ENCODE measurements at places on chromosomes 7 and 10.

GRCh38 chr10:71241830-71242621, 29.7 kb downstream of the UNC5B start:
- DNase-seq: peak; percentile 85

- DNase-seq: no peak
These were observed 68.7 kb downstream of the AFAP1L2 start for GRCh38 chr10:114335614-114336013.

- no peak for DNase-seq
These were observed 392.1 kb upstream of the MGMT start for GRCh38 chr10:129074939-129075338.

GRCh38 chr7:77757589-77757988, 40.6 kb downstream of the TMEM60 start:
- no peak for DNase-seq

DNA sequence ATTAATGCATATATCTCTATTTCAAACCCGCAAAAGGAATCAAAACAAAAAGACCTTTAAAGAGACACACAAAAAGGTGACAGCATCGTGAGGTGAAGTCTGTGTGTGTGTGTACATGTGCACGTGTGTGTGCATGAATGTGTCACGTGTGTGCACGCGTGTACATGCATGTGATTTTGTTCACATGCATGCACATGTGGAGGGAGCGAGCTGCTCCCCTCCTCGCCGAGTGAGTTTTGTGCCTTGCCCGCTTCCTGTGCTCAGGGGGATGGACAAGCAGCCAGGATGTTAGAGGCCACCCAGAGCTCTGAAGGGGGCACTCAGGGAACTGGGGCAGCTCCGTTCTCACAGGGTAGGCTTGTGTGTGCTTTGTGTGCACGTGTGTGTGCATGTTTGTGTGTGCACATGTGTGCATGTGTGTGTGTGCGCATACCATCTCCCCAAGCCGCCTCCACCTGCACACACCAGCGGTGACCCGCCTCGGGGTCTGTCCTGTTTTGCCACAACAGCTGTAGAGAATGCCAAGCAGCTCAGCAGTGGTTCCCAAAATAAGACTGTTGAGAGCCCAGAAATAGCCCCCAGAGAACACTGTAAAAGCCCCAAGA, 191.2 kb downstream of the PTPRN2 start:
- DNase-seq: no peak

- DNase-seq: no peak
These were observed 9.5 kb upstream of the CYP3A4 start for GRCh38 chr7:99793443-99793842.

DNA sequence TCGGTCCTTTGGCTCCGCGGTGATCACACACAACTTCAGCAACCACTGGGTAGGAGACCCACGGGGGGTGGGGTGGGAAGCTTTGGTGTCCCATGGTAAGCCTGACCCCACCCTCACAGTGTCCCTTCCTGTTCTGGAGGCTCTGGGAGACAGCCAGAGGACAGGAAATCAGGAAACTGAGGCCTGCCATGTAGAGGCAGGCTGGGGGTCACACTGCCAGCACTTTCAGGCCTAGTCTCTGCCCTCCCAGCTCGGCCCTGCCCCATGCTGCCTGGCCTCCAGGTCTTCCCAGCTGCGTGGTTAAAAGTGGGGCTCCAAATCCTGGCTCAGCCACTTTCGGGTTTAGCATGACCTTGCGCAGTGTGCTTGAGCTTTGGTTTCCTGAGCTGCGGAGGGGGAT, 10.9 kb downstream of the AQP1 start:
- DNase-seq: no peak

- DNase-seq: no peak
These were observed 119.5 kb downstream of the DOCK4 start for GRCh38 chr7:112086496-112087254.

DNA sequence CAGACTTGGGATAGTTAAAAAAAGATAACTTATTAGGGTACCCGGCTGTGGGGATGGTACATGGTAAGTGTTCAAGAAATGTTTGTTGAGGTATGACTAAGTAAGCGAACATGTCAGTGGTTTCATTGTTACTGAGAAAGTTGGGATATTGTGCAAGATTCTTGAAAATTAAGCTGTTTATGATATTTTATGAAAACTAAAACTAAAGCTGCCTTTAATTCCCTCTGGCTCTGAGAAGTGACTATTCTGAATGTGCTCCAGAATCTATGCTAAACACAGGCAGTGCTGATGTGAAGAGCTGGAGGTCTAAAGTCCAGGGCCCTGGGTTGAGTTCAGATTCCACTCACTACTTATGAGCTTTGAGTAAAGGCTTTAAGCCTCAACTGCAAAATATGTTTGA, 72.9 kb downstream of the AOAH start:
- peak; percentile 20 for DNase-seq

DNA sequence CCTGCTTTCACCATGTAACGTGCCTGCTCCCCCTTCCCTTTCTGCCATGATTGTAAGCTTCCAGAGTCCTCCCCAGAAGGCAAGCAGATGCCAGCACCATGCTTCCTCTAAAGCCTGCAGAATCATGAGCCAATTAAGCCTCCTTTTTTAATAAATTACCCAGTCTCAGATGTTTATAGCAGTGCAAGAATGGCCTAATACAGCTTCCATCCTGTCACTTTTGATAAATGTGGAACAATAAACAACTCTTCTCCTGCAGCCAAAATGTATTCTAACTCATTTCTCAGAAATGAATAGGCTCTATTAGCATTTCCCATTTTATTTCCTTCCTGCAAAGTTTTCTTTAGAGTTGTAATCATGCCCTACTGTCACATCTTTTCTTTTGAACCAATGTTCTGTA, 43.4 kb downstream of the C7orf25 start:
- DNase-seq: no peak

DNA sequence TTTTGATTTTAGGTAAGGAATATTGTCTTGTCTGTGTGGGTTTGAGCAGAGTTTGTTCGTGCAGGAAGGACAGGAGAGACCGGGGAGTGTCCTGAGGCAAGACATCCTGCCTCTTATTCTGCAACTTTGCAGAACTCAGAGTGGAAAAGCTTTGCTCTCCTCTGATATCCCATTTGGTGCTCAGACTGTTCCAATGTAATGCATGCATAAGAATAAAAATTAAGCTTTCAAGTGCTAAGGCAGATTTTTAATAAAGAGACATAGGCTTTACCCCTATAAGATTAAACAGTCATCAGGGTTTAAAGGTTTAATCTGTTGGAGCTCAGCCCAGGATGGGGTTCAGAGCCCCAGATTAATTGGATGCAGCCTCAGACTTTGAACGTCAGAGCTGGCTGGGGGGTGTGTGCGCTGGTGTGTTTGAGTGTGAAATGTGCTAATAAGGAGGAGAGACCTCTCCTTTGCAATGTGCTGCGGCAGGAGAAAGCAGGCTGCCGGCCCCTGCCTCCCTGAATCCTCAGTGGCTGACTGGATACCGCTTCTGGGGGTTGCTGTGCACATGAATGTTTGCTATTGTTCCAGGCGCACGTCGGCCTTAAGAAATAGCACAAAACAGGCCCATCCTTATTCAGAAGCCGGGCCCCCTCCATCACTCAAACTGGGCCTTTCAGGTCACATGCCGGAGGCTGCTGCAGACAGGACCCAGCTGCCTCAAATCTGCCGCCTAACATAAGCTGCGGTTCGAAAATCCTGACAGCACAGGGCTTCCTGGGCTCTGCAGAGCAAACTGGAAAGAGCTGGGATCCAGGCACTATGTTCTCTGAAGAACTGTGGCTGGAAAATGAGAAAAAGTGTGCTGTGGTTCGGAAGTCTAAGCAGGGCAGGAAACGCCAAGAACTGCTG, 84.1 kb upstream of the PRR15 start:
- no peak for DNase-seq

DNA sequence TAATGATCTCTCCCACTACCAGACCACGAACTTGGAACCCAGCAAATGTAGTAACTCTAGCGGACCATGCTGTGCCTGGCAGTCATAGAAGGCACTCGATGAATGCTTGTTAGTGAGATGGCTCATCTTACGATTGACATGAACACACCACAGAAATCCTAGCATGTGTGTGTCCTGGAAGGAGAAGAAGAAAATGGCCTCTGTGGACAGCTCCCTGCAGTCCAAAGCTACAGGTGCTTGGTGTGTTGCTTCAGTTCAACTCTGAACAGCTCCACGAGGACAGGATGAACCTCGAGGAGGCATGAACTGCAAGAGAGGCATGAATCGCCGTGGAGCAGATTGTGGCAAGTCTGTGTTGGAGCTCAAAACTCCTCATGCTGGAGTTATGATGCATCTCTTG, 93.5 kb downstream of the KLF6 start:
- no peak for DNase-seq

DNA sequence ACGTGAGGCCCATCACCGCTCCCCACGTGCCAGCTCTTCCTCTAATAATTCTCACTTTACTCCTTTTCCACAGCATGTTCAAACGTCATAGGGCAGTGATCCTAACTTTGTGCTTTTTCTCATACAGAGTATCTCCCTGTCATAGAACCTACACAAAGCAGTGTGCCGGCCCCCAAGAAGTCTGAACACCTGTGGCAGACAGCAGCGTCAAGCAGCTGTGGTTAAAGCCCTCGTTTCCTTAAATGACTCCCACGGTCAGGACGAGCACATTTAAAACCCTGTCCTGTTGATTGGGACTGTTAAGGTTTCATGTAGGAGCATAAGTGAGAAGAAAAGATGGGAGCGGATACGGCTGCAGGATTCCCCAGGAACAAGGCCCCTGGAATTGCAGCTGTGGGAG, 267.2 kb downstream of the DIP2C start:
- DNase-seq: no peak

DNA sequence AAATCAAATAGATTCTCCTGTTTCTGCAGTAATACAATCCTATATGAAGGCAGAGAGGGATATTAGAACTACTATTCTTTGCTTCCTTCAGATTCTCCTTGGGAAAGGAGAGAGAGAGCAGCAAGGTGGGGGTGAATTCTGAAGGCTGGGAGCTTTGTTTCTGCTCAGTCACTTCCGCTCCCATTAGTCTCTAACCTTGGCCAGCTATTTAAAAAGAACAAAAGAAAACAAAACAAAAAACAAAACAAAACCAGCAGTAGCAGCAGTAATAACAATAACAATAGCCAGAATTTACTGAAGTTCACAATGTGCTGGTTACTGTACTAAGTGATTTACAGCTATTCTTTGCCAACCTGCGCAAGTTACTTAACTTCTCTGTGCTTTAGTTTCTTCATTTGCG, 9.9 kb downstream of the GPR85 start:
- DNase-seq: no peak

- DNase-seq: no peak
These were observed 29.8 kb downstream of the MTURN start for GRCh38 chr7:30164567-30164966.

All from MG63 (cell line).